Body of pancreas (tissue), 4 donors: ENCODE measurements at places on chromosomes 2 and 18. TPM values are rescaled to one million over a fixed set of nuclear protein-coding genes. Genes with fewer than 3 reads are reported as not detected.

DNA sequence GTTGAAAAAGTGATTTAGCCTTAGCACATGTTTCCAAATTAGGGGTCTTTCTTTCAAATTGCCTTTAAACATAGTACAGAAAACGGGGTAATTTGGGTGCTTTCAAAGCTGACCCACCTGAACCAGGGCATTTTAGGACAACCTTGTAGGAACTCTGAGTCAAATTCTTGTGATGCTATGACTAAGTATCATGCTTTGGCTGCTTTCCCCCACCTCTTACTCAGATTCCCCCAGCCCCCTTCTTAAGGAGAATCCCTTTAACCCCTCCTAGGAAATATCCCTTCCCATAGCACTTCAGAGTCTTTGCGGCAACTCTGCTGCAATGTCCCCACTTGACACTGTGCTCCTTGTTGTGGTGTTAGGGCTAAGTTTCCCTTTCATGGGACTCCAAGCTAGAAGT, 18.6 kb upstream of the KLF7 start:
- no peaks in the 10 kb centered on the region for H3K36me3 ChIP-seq
- no peak overlapping the region for H3K27ac ChIP-seq
- no peak for DNase-seq
- H3K4me3 ChIP-seq, result no peak overlapping the region

GRCh38 chr2:240250150-240250984, 109.9 kb upstream of the OTOS start:
- no peaks in the 10 kb centered on the region for H3K36me3 ChIP-seq
- no peak overlapping the region for H3K4me3 ChIP-seq

GRCh38 chr18:49725809-49726674, 87.3 kb downstream of the ACAA2 start:
- peaks cover 2% of the 10 kb centered on the region for H3K4me1 ChIP-seq
- H3K36me3 ChIP-seq, result no peaks in the 10 kb centered on the region
- H3K27ac ChIP-seq, result peak overlapping the region; percentile 41
- DNase-seq, result peak; percentile 37
- H3K4me3 ChIP-seq, result no peak overlapping the region
- H3K27me3 ChIP-seq, result no peaks in the 10 kb centered on the region

DNA sequence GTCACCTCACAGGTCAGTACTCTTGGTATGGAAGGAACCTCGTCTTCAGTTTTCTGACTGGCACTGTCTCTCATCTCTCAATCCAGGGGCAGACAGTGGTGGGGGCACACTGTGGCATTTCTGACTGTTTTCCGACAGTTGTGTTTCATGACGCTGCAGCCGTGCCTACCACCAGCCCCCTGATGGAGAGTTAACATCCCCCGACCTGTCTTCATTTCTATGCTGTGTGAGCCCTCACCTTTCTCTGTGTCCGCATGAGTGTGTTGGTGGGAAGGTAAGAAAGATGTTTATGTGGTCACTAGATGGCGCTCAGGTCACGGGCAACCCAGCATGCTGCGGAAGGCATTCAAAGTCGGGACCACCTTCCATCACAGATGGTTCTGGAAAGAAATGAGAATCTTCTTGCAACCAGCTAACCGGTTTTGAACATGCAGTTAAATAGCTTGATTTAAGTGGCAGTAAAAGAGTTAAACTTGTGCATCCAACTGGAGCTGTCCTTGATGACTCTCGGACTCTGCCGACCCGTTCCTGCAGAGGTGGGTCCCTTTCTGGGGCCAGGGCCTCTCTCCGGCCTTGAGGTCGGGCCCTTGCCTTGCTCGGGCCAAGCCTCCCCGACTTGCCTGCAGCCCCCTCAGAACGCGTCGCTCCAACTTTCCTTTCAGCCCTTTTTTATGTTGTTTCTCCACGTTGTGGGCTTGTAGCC, 92.4 kb downstream of the DYSF start:
- no peaks in the 10 kb centered on the region for H3K27me3 ChIP-seq
- peaks cover 9% of the 10 kb centered on the region for H3K4me1 ChIP-seq
- H3K36me3 ChIP-seq, result no peaks in the 10 kb centered on the region
- H3K27ac ChIP-seq, result no peak overlapping the region
- DNase-seq, result peak; percentile 51

GRCh38 chr2:101793277-101793969, 95.9 kb downstream of the MAP4K4 start:
- H3K27ac ChIP-seq, result no peak overlapping the region
- H3K4me1 ChIP-seq, result peaks cover 8% of the 10 kb centered on the region
- H3K4me3 ChIP-seq, result no peak overlapping the region
- H3K27me3 ChIP-seq, result no peaks in the 10 kb centered on the region
- H3K36me3 ChIP-seq, result no peaks in the 10 kb centered on the region

GRCh38 chr2:21372654-21373053, 248.9 kb downstream of the TDRD15 start:
- H3K27me3 ChIP-seq, result no peaks in the 10 kb centered on the region
- H3K4me1 ChIP-seq, result no peaks in the 10 kb centered on the region
- no peak overlapping the region for H3K4me3 ChIP-seq
- no peaks in the 10 kb centered on the region for H3K36me3 ChIP-seq
- no peak overlapping the region for H3K27ac ChIP-seq
- DNase-seq, result peak; percentile 7

DNA sequence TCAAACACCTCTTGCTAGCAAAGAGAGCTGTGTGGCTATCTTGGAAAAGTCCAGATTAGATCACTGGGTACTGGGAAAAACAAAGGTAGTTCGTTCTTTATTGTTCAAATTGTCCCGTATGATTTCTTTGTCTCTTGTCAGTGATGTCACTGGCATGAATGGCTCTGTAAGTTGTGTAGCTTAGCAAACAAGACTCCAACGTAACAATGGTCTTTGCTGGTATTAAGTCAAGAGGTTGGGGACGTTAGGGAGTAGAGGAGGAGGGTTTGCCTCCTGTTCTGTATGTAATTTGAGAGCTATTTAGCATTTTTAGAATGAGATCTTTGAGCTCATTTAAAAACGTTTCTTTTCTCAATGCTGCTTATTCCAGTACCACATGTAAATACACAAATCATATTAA, 216.5 kb upstream of the SP5 start:
- no peaks in the 10 kb centered on the region for H3K27me3 ChIP-seq
- DNase-seq, result no peak
- no peak overlapping the region for H3K4me3 ChIP-seq
- no peak overlapping the region for H3K27ac ChIP-seq

DNA sequence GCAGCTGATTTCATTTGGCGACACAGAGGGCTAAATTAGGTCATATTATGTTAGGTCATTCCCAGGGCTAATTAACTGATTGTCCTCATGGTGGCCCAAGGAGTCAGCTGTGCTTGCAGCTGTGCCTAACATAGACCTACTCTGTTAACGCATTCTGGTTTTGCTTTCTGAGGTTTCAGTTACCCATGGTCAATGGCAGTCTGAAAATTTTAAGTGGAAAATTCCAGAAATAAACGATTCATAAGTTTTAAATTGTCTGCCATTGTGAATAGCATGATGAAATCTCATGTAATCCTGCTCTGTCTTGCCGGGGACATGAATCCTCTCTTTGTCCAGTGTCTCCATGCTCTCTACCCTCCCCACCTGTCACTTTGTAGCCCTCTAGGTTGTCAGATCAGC, 168.7 kb downstream of the KCNS3 start:
- H3K4me1 ChIP-seq, result no peaks in the 10 kb centered on the region
- H3K27ac ChIP-seq, result no peak overlapping the region
- no peaks in the 10 kb centered on the region for H3K36me3 ChIP-seq
- no peak for DNase-seq

GRCh38 chr2:84901593-84902120, 3.8 kb upstream of the TMSB10 start:
- no peak for DNase-seq
- no peaks in the 10 kb centered on the region for H3K27me3 ChIP-seq

- H3K27ac ChIP-seq, result no peak overlapping the region
- peaks cover 18% of the 10 kb centered on the region for H3K4me1 ChIP-seq
- H3K27me3 ChIP-seq, result no peaks in the 10 kb centered on the region
- no peak overlapping the region for H3K4me3 ChIP-seq
- no peaks in the 10 kb centered on the region for H3K36me3 ChIP-seq
Measured at GRCh38 chr2:80302314-80303005, 2.1 kb downstream of the LRRTM1 start.

DNA sequence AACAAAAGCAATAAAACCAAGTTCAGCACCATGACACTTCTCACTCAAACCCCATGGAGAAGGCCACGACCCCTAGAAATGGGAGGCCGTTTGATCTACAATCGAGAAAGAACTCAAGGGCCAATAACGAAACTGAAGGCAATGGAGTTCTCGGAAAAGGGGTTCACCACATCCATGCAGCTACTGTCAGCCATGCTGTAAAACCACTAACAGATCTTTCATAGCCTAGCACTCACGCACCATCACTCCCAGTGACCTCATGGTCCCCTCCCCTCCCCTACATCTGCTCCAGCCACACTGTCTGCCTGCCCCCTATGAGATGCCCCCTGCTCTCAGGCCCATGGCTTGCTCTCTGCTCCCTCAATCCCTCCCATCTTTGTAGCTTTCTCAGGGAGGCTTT, 135.3 kb downstream of the TMEM163 start:
- no peak overlapping the region for H3K27ac ChIP-seq
- peaks cover 18% of the 10 kb centered on the region for H3K4me1 ChIP-seq
- DNase-seq, result no peak
- no peaks in the 10 kb centered on the region for H3K27me3 ChIP-seq
- H3K4me3 ChIP-seq, result no peak overlapping the region
- no peaks in the 10 kb centered on the region for H3K36me3 ChIP-seq

GRCh38 chr2:183348492-183348891, 224.2 kb downstream of the NUP35 start:
- H3K27ac ChIP-seq, result no peak overlapping the region
- H3K27me3 ChIP-seq, result no peaks in the 10 kb centered on the region
- no peaks in the 10 kb centered on the region for H3K36me3 ChIP-seq
- H3K4me3 ChIP-seq, result no peak overlapping the region
- DNase-seq, result no peak
- H3K4me1 ChIP-seq, result no peaks in the 10 kb centered on the region

GRCh38 chr2:134120406-134120732, 133.5 kb upstream of the MGAT5 start:
- H3K27me3 ChIP-seq, result no peaks in the 10 kb centered on the region
- H3K4me1 ChIP-seq, result peaks cover 54% of the 10 kb centered on the region
- no peak for DNase-seq

DNA sequence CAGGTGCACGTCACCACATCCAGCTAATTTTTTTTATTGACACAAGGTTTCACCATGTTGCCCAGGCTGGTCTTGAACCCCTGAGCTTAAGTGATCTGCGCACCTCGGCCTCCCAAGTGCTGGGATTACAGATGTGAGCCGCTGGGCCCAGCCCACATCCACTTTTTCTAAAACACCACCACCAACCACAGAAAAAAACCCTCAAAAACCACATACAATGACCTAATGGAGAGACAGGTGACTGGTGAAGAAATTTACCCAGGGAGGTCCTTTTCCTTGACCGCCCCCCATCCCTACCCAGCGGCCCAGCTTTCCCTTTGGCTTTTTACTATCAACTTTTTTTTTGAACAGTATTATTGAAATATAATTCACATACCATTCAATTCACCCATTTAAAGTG, 47.9 kb downstream of the CACNB4 start:
- H3K27me3 ChIP-seq, result no peaks in the 10 kb centered on the region
- DNase-seq, result no peak
- no peaks in the 10 kb centered on the region for H3K36me3 ChIP-seq
- H3K27ac ChIP-seq, result no peak overlapping the region
- no peaks in the 10 kb centered on the region for H3K4me1 ChIP-seq

The FBXO36 gene
- total RNA-seq, result 0.52 TPM

- H3K36me3 ChIP-seq, result no peaks in the 10 kb centered on the region
- no peak for DNase-seq
- H3K4me1 ChIP-seq, result no peaks in the 10 kb centered on the region
- H3K27ac ChIP-seq, result no peak overlapping the region
- no peak overlapping the region for H3K4me3 ChIP-seq
- no peaks in the 10 kb centered on the region for H3K27me3 ChIP-seq
Measured at GRCh38 chr2:196242131-196242620, 70.8 kb upstream of the STK17B start.

- peaks cover 15% of the 10 kb centered on the region for H3K4me1 ChIP-seq
- DNase-seq, result no peak
- H3K4me3 ChIP-seq, result no peak overlapping the region
Measured at GRCh38 chr2:134244587-134244986, 9.3 kb upstream of the MGAT5 start.

- no peaks in the 10 kb centered on the region for H3K36me3 ChIP-seq
- H3K4me3 ChIP-seq, result no peak overlapping the region
- DNase-seq, result no peak
- H3K27ac ChIP-seq, result no peak overlapping the region
- no peaks in the 10 kb centered on the region for H3K27me3 ChIP-seq
Measured at GRCh38 chr2:120828829-120829632, 93.4 kb downstream of the GLI2 start.

DNA sequence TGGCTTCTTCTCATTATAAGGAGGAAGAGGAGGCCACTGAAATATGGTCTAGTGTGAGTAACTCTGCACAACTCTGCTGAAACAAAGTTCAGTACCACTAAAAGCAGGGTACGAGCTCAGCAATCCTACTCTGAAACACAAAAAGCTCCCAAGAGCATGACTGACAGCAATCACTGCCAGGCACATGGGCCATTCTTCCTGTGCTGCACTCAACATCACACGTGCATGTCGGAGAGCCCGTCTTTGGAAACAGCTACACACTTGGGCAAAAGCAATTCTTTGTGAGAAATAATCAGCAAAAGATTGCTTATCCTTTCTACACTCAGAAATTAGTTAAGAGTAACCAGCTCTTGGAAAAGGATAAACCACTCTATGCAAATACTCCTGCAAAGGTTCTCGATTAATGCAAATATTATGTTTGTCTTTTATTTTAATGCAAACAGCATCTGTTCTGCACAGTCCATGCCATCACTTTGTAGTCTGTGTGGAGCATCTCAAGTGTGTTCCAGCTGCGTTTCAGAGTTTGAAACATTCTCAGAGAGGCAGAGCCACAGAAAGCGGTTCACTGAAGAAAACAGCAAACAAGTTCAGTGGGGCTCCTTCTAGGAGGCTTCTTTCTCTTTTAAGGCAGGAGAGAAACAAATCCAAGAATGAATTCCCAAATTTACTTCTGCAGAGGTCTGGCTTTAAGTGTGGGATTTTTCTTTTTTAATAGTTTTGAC, 145.0 kb downstream of the HDAC4 start:
- no peaks in the 10 kb centered on the region for H3K27me3 ChIP-seq
- H3K36me3 ChIP-seq, result no peaks in the 10 kb centered on the region
- H3K27ac ChIP-seq, result no peak overlapping the region
- H3K4me1 ChIP-seq, result no peaks in the 10 kb centered on the region
- no peak overlapping the region for H3K4me3 ChIP-seq

GRCh38 chr2:169980643-169981042, 153.4 kb downstream of the UBR3 start:
- no peaks in the 10 kb centered on the region for H3K27me3 ChIP-seq
- no peak overlapping the region for H3K27ac ChIP-seq
- H3K36me3 ChIP-seq, result no peaks in the 10 kb centered on the region
- no peak for DNase-seq
- H3K4me1 ChIP-seq, result no peaks in the 10 kb centered on the region

- H3K36me3 ChIP-seq, result no peaks in the 10 kb centered on the region
- no peaks in the 10 kb centered on the region for H3K4me1 ChIP-seq
- H3K27me3 ChIP-seq, result no peaks in the 10 kb centered on the region
- no peak for DNase-seq
Measured at GRCh38 chr2:61588566-61588965, 50.4 kb upstream of the XPO1 start.
